ENCODE measurements at places on chromosomes 5 and 9.

- no peak for DNase-seq
Measured at GRCh38 chr9:91557327-91557726, 133.7 kb upstream of the NFIL3 start.

DNA sequence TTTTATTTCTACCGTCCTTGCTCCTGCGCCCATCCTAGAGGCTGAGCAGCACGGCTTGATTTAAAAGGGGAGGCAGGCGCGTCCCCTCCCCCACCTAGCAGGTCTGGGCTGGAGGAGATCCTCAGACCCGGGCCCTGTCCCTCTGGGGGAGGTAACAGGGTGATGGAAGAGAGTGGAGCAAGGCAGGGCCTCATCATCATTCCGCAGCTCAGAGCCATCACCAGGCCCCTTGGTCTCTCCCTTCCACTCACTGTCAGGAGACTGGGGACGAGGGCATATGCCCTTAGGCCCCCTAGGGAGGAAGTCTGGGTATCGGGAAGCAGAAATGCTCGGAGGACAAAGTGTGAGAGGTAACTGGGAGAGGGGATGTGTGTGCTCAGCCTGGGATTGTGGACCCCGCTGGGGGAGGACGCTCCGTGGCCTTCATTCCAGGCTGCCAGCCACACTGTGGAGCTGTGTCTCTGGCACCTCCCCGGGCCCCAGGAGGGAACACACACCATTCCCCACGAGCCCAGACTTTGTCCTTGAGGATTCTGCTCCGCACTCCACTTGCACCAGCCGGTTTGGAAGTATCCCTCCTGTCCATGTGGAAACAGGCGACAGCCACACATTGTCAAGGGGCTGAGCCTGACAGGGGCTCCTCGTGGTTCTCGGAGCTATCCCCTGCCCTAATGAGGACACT, 761 bp downstream of the REEP2 start:
- DNase-seq = no peak

- DNase-seq = no peak
Measured at GRCh38 chr5:180206993-180207392, 2.0 kb downstream of the RASGEF1C start.

- peak; percentile 78 for DNase-seq
Measured at GRCh38 chr5:80960531-80961375, 590 bp downstream of the RASGRF2 start.

DNA sequence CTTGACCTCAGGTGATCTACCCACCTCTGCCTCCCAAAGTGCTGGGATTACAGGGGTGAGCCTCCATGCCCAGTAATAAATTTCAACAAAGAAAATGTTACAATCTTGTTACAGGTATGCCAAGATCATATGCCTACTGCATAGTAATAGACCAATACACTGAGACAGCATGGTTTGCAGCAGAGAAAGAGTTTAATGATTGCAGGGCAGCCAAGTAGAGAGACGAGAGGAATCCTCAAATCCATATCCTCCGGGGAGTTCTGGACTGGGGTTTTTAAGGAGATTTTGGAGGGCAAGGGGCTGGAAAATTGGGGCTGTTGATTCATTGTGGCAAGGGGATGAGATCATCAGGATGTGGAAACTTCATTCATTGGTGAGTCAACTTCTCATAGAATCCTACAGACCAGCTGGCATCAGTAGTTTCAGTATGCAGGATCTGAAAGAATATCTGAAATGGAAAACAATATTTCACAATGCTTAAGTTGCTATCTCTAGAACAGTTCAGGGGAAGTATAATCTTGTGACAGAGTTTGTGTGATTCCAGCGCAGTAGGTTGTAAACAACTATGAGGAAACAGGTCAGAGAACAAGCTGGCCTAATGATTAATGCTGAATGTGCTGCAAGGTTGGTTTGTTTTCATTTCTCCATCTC, 14.8 kb upstream of the TUT7 start:
- DNase-seq = no peak

DNA sequence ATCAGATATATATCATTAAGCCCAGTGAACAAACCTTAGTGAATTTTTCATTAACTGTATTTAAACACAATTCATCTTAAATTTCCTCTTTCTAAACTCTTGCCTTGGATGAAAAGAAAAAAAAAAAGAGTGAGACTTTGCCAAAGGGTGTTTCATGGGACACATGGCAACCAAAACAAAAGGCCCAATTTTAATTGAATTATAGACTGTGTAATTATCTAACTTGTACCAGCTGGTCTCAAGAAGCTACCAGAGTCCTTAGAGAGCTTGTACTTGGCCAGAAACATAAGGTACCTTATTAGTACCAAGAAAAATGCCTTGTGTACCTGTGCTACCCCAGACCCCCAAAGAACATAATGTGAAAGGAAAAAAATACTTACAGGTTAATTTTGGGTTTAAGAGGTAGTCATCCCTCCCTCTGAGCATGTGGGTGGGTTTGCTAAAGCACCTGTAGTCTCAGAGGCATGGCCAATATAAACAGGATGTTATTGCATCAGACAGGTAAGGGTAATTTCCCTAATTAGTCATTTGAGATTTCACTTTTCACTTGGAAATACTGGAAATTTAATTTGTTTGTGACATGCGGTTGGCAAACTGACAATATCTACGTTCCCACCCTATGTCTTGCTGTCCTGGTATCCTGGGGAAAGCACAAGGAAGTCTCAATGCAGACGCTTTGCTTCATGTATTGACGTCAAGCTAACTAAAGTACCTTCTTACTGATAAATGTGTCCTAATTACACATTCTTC, 90.1 kb downstream of the SNCAIP start:
- no peak for DNase-seq

DNA sequence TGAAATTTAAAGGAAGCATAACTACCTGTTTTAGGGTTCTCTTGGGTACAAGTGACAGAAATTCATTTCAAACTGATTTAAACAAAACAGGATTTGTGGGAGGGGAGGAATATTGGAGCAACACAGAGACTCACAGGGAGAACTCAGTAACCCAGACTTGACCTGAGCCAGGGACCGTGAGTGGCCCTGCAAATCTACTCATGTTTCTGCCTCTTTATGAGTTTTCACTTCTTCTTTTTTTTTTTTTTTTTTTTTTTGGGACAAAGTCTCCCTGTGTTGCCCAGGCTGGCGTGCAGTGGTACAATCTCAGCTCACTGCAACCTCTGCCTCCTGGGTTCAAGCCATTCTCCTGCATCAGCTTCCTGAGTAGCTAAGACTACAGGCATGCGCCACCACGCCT, 405.6 kb upstream of the ZNF608 start:
- DNase-seq = no peak

- DNase-seq = no peak
Measured at GRCh38 chr5:154788212-154788611, 33.0 kb downstream of the LARP1 start.

DNA sequence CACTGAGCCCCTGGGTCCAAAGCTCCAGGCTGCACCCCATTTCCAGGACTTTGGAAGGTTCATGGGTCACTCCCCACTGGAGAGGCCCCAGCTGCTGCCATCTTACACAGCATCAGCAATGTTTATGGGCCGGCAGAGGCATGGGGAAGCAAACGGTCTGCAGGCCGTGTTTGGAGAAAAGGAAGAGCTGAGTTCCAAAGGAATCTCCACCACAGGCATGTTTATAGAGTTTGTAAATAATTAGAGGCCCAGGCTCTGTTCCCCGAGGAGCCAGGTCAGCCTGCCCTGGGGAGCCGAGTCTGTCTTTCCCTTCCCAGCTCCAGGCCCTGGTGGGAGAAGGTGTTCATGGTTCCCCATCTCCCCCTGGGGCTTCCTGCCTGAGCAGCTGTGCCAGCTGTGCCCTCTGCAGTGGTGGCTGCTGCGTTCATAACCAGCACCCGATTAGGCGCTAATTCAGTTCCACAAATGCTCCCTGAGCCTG, 64.8 kb downstream of the COL27A1 start:
- DNase-seq = no peak

DNA sequence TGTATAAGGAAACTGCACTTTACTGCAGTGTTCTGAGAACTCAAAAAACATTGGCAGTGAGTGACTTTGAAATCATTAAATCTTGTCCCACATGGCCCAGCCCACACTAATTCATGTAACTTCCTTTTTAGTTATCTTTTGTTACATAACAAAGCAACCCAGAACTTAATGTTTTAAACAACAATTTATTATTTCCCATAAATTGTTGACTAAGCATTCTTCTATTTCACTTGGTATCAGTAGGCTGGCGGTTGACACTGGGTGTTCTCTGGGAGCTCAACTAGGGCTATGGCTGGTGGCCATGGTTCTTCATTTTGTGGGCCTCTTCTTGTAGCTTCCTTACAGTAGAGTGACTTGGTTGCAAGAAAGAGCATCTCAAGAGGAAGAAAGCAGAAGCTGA, 278.4 kb downstream of the RASEF start:
- no peak for DNase-seq

GRCh38 chr9:129504404-129504803, 116.5 kb downstream of the C9orf50 start:
- DNase-seq = no peak

GRCh38 chr9:19992556-19992955, 203.7 kb upstream of the SLC24A2 start:
- DNase-seq = no peak

DNA sequence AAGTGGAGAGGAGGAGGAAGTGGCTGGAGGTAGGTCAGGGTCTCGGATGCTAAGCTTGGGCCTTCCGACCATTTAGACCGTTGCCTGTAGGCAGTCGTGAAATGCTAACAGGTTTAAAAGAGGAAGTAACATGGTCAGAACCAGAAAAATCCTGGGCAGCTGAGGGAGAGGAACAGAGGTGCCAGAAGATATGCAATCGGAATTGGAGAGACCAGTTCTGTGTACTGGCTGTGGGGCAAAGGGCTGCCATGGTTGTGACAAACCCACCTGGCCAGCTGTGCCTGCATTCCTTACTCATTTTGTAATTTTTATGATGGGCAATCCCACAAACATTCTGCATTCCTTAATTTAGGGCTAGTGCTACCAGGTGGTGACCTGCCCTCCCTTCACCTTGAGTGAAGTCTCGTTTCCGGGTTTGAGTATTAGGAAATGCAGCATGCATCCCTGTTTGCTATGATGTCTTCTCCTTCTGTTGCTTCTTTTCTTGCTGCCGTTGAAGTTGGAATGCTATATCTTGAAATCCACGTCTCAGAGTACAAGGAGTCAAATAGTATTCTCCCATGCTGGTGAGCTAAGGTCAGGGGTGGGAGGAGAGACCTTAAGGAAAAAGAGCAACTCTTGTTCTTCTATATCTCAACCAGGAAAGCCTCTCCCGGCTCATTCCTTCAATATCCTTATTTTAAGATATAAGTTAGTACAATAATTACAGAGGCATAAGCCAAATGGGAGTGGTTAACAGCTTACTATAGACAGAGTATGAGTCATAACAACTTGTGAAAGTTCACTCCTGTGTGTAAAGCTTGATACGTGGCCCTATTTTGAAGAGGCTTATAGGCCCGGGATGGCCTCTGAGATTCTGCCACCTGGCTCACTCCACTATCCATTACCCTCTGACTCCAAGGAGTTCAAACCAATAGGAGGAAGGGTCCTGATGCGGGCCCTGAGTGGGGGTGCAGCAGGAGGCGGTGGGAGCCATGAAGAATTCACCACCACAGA, 37.0 kb downstream of the B4GALT1 start:
- no peak for DNase-seq

- DNase-seq = no peak
Measured at GRCh38 chr5:74634611-74635286, 5.8 kb downstream of the ENC1 start.

DNA sequence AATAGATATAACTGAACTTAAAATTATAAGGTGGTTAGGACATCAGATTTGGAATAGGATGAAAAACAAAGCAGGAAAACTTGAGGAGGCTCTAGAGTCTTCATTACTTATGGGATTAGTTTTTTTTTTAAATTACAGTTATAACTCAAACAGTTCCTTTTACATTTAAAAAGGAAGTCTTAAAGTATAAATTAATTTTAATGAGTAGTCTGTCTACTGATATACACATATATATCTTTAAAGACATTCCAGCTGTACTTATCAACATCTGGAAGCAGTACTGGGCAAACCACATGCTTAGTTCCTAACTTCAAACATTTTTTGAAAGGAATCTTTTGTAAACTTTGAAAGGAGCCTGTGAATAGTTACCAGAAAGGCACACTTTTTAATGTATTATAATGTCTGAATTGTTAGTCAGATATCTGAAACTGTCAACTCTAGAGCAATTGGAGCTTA, 6.0 kb downstream of the ACTBL2 start:
- no peak for DNase-seq

DNA sequence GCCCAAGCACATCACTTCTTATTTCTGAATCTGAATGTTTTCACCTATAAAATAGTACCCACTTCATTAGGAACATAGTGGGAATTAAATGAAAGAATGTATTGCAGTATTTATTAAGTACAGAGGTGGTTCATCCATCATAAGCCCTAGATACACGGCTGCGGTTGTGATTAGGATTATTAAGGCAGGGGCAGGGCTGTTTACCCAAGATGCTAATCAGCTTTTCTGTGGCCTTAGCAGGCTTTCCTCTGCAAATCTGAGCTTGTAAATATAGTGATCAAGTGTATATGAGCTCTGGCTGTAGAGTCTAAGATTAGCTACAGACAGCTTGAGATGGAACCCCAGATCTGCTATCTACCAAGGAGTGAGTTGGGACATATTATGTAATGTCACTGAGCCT, 124.1 kb upstream of the ADRA1B start:
- no peak for DNase-seq

DNA sequence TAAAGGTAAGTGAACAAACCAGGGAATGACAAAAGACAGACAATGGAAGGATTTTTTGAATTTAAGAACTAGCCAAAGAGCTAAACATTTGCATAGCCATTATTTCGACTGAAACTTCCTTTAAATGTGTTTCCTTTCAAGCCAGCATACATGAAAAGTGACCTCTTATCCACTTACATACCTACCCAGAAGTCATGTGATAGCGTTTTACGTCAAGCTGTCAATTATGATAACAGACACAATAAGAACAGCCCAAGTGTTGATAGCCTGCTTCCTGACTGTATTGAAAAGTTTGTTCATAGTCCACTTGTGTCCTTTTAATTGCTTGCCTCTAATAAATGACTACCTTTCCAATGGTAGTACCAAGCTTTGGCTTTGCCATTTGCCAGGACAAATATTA, 206.0 kb downstream of the NFIB start:
- no peak for DNase-seq

GRCh38 chr5:29015523-29015922, 1977.1 kb upstream of the CDH9 start:
- DNase-seq = no peak

- DNase-seq = no peak
Measured at GRCh38 chr5:14296533-14297331, 153.6 kb downstream of the TRIO start.

GRCh38 chr9:127574072-127574993, 37.7 kb upstream of the STXBP1 start:
- DNase-seq = no peak

GRCh38 chr5:65508978-65509377, 27.3 kb upstream of the ADAMTS6 start:
- DNase-seq = no peak
